PC-9 (cell line): ENCODE measurements at places on chromosomes 2 and 18. TPM values are rescaled to one million over a fixed set of nuclear protein-coding genes. Genes with fewer than 3 reads are reported as not detected.

Gene IL37
- total RNA-seq, result 1.0 and 1.7 TPM in 2 replicates

Gene CXCR4
- 0.70 and 1.1 TPM in 2 replicates for total RNA-seq

Gene EML6
- total RNA-seq, result 3.7 and 6.7 TPM in 2 replicates

Gene RND3
- 72.9 and 99.1 TPM in 2 replicates for total RNA-seq

Gene ZNF638
- 109 and 122 TPM in 2 replicates for total RNA-seq

- DNase-seq, result no peak
Observed at GRCh38 chr2:145075454-145076062, 555.6 kb upstream of the ZEB2 start.

GRCh38 chr2:86280191-86280667 lies 57.2 kb downstream of the REEP1 start:
- DNase-seq, result no peak

GRCh38 chr2:48439102-48439501 lies 90.9 kb upstream of the STON1 start:
- DNase-seq, result no peak

- DNase-seq, result peak; percentile 57
Observed at GRCh38 chr2:130332271-130333073, 10.2 kb upstream of the IMP4 start.

DNA sequence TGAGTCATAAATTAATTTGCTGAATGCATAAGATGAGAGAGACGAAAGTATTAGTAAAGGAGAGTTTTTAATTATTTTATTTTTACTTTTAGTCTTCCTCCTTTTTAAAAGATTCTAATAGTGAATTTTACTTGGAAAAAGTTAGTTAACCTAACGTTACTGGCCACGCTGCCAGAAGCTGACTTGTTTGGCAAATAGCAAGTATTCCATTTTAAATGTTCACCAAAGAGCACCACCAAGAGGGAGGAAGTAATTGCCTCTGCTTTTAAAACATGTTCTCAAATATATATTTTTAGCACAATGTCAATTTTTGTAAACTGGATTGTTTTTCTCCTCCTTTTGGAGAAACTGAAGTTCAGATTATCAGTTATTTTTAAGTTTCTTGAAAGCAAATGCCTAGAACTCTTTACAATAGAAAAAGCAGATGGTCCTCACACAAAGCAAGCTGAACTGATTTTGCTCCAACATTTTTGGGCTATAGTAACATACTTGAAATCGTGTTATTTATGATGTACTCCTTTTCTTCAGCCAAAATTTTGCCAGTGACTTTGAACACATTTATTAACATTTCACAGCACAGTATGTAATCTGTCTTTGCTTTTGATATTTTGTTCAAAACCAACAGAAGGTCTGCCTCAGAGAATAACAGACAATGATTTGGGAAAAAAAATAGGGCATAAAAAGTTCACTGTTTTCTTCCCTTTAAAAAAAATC lies 1311.0 kb upstream of the FAM98A start:
- DNase-seq, result no peak

DNA sequence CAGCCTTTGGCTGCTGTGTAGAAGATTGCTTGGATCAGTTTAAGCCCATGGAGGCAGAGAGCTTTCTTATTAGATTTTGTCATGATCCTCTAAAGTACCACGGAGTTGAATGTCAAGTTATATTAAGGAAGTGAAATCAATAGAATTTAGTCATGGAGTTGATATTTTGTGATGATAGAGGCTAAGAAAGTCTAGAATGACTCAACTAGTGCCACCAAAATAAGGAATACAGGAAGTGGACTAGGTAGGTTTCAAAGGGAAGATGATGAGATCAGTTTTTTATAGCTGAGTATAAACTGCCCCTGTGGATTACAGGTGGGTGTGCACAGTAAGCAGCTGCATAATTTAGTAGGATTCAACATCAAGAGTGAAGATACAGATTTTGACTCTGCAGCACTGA lies 25.2 kb downstream of the FBXO36 start:
- no peak for DNase-seq

- DNase-seq, result no peak
Observed at GRCh38 chr2:74385396-74385795, 5.3 kb upstream of the DCTN1 start.

GRCh38 chr18:44602380-44602779 lies 78.3 kb upstream of the SETBP1 start:
- no peak for DNase-seq

DNA sequence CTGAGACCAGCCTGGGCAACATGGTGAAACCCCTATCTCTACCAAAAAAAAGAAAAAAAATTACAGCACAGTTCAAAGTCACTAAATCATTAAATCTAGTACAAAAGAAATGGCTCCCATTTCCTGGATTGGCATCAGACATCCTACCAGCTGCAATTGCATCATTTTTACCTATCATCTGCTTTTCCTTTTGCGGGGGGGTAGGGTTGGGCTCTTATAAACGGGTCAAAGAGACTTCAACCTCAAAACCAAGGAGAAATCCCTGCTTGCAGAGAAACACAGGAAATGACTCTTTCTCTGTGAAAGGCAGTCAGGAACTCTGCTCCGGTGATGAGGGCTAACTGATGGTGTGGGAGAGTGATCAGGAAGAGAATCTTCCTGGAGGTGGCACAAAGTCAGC lies 45.3 kb upstream of the RFX8 start:
- peak; percentile 71 for DNase-seq

GRCh38 chr2:172861098-172861497 lies 125.5 kb downstream of the RAPGEF4 start:
- no peak for DNase-seq

GRCh38 chr18:10482985-10483949 lies 28.8 kb downstream of the APCDD1 start:
- no peak for DNase-seq

DNA sequence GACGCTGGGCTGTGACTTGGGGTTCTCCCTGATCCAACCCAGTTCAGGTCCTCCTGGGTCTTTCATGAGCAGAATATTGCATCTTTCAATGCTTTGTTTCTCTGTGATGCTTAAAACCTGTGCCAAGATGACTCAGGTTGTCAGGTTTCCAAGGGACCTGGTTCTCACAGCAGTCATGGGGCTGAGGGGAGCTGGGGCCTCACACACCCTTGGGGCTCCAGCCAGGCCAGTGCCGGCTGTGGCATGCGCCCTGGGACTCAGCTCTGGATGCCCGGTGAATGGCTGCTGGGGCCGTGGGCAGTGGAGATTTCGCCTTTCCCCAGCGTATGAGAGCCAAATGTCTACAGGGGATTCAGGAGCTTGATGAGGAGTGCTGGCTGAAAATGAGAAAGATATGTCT lies 29.6 kb downstream of the EDAR start:
- no peak for DNase-seq

- DNase-seq, result no peak
Observed at GRCh38 chr18:55918444-55918843, 330.5 kb upstream of the TCF4 start.

GRCh38 chr2:81872006-81872405 lies 1567.5 kb upstream of the LRRTM1 start:
- no peak for DNase-seq

DNA sequence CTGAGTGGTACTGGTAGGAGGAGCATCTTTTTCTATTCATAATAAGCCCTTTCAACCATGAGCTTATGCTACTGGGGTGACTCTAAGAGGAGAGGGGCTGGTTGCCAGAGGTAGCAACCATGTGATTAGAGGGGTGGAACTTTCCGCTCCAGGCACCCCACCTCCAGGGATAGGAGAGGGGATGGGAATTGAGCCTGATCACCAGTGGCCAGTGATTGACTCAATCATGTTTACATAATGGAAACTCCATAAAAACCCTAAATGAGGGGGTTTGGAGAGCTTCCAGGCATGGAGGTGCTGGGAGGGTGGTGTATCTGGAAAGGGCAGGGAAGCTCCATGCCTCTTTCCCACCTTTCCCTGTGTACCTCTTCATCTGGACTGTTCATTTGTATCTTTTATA lies 46.6 kb upstream of the RHOB start:
- DNase-seq, result peak; percentile 8

DNA sequence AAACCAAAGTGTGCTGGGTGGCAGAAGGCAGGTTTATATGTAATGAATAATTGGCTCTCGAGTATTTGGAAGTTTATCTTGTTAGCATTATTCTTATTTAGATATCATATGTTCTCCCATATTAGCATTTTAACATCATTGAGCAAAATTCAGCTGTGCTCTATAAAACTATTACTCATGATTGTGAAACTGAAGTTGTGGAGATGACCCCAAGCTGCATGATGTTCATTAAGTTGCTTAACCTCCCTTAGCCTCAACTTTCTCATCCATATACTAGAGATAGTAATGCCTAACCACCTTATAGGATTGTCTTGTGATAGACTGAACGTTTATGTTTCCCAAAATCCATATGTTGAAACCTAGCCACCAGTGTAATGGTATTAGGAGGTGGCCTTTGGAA lies 346.3 kb downstream of the SATB2 start:
- DNase-seq, result no peak

DNA sequence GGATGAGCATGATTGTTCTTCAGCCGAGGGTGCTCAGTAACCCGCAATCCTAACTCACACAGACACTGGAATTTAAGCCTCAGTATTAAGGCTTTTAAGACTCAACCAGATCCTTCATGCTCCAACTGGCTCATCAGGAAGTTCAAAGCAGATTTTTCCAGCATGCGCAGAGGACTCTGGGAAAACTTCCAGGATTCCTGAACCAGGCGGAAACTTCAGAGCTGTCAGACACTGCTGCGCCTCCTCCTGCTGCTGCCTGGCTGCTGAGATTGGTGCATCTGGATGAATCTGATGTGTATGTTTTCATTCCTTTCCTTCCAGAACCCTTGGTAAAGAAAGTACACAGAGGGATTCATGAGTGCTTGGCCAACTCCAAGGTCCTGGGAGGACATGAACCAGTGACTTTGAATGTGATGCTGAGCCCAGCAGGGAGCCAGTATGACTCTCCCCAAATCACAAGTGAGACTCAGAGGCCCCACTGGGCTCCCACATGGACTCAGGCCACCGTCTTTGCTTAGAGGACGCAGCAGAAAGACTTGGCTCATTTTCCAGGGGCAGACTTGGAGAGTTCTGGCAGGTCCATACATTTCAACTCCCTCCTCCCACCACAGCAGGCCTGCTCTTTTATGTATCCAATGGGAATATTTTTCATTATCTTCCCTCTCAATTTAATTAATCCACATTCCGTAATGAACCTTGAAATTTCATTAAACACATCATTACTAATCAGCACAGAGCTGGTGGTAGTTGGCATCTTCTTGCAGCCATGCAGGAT lies 143.5 kb upstream of the HDAC4 start:
- no peak for DNase-seq

DNA sequence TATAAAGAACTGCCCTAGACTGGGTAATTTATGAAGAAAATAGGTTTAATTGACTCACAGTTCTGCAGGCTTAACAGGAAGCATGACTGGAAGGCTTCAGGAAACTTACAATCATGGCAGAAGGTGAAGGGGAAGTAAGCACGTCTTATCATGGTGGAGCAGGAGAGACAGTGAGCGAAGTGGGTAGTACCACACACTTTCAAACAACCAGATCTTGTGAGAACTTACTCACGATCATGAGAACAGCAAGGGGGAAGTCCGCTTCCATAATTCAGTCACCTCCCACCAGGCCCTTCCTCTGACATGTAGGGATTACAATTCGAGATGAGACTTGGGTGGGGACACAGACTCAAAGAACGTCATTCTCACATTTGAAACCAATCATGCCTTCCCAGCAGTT lies 260.1 kb upstream of the FAM98A start:
- no peak for DNase-seq

GRCh38 chr2:58101500-58101899 lies 54.9 kb downstream of the VRK2 start:
- DNase-seq, result no peak
